Substantia nigra (tissue), 51 donors: ENCODE measurements at places on chromosomes 6 and 20.
A peak's percentile ranks its signal among the peaks of the same experiment; 100 is the strongest.

DNA sequence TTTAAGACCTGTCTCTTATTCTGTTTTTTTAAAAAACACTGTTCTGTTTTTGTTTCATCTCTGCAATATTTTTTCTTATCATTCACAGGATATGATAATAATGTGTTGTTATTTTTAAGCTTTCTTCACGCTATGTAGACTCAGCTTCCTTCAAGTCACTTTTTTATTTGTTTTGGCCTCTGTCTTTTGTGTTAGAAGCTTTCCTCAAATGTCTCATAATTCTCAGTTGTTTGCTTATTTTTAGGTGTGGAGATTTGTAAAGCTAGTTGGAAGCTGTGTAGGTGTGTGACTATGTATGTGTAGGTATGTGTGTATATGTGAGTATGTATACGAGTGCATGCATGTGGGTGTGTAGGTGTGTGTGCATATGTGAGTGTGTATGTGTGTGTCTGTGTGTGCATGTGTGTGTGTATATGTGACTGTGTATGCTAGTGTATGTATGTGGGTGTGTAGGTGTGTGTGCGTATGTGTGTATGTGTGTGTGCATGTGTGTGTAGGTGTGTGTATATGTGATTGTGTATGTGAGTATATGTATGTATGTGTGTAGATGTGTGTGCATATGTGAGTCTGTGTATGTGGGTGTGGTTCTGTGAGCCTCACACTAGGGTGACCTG is 16.3 kb upstream of the VEGFA start:
- no peak for DNase-seq

DNA sequence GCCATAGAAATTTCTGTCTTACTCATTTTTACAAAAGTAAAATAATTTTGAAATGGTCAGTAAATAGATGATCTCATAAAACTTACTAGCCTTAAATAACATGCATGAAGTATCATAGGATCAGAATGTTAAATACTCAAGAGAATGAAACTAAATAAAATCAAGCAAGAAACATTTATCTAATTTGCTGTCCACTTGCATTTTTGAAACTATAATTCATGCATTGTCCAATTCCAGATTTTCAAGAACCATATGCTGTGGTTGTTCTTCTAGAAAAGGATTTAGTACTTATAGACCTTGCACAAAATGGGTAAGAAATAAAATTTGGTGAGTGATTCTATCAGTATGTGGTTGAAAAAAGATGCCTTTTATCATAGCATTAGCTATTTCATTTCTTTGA is 107.0 kb downstream of the STXBP5 start:
- DNase-seq: no peak

DNA sequence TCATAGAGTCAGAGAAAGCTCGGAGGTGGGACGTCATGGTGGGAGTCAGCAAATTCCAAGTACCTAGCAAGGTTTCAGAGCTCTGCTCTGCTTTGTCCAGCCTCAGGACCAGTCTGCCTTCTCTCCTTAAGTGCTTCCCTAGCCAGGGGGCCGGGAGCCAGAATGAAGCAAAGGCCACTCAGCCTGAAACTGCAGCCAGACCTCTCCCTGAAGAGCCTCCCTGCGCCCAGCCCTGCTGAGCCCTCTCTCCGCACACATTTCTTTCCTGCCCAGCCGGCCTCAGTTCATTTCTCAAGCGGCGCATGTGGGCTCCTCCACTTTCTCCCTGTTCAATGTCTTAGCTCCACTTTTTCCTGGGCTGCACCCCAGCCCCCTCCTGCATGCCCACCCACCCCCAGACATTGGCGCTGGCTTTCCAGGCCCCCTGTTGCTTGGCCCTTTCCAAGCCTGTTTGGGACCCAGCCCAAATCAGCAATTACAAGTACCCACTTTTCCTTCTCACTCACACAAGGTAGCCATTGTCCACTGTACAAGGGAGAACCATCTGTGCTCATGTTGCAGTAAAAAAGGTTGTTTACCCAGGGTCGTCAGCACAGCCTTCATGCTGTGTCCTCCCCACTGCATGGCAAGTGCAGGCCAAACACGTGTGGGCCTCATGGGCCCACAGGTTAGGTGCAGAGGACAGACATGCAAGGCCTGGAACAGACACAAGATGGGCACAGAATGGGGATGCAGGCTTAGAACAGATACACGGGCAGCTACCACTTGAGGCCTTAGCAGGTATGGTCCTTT is 147.1 kb downstream of the MRPL14 start:
- no peak for DNase-seq

DNA sequence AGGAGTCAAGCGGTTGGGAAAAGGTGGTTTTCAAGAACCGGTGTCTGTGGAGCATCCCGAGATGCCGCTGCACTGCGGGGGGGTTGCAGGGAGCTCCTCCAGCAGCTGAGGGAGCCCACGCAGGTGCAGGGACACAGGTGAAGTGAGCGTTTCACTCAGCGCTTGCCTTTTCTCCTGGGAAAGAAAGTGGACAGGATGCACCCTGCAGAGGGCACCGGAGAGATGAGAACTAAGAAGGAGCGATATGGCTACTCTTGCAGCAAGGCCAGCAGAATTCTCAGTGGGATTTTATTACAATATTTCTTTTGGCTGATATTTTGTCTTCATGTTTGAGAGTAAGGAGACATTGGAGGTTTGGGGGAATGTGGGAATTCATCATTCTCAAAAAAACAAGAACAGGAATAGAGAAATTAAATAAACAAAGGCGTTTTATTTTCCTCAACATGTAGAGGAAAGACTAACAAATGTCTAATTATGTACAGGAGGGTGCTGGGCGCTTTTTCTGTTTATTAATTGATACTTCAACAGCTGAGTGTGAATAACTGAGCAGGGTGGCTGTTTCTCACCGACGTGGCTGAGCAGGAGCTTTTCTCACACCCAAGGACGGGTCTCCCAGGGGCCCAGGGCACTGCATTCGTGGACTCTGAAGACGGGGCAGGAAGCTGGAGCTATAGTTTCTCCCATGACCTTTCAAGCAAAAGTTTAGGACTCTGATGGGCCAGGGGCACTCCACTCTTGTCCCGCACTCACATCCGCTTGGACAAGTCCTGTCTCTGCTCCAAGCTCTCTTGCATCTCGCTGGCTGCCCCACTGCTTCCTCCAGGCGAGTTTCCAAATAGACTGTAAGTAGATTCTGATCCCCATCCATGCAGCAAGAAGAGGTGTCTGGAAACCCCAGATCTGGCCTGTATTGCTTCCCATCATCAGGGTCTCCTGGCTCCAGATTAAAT is 176.1 kb downstream of the SMOC2 start:
- DNase-seq: no peak

DNA sequence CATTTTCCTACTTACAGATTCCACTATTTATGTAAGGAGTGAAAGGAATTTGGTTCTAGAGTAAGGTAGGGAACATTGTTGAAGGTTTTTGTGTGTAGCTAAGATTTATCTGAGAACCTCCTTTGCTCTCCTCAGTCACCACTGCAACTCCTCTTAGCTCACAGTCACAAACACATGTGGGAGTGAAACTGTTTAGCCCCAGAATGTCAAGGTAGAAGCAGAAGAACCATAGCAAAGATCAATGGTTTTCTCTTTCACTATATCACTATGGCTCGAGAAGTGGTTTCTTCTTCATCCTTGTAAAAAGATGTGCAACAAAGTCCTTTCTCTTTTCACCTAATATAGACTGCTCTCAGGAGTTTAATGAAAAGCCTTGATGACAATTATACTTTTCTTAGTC is 6.5 kb upstream of the DEFB112 start:
- no peak for DNase-seq

GRCh38 chr6:132978685-132979084 is 164.3 kb downstream of the RPS12 start:
- DNase-seq: no peak

GRCh38 chr6:137637121-137637520 is 142.9 kb upstream of the OLIG3 start:
- DNase-seq: no peak

DNA sequence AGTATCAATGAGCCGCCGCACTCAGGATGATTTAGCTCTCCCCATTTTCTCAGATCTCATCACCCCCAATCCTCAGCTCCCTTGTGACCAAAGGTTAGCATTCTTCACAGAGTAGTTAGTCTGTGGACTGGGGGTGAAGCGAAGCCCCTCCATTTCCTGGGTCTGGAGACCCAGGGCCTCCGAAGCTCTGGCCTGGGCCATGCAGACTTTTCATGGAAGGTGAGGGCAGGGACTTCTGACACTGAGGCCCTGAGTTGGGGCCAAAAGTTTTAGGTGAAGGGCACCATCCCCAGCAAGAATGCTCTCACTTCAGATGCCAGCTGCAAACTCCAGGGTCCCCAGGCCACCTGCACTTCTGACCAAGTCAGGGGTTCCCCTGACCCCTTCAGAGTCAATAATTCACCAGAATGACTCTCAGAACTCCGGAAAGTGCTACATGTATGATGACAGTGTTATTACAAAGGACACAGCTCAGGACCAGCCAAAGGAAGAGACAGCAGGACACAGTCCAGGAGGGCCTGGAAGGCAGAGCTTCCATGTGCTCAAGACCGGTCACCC is 65.7 kb upstream of the DUSP22 start:
- DNase-seq: no peak

GRCh38 chr20:63562461-63563224 is 8.7 kb downstream of the FNDC11 start:
- no peak for DNase-seq

GRCh38 chr6:37011656-37012378 is 6.4 kb downstream of the FGD2 start:
- no peak for DNase-seq

DNA sequence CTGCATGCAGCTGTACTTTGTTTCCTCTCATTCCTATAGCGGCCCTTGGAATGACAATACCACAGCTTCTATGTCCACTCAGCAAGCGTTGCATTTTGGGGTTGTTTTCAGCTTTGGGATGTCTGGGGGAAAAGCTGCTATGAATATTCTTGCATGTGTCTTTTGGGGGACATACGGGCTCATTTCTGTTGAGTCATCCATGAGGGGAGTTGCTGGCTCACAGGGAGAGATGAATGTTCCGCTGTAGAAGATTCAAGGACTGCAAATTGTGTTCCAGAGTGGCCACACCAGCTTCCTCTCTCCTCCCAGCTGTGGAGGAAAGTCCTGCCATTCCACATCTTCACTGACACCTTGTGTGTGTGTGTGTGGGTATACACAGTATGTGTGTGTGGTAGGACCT is 43.3 kb downstream of the TGM2 start:
- DNase-seq: no peak

GRCh38 chr6:131262060-131262459 is 126.8 kb downstream of the AKAP7 start:
- DNase-seq: no peak

DNA sequence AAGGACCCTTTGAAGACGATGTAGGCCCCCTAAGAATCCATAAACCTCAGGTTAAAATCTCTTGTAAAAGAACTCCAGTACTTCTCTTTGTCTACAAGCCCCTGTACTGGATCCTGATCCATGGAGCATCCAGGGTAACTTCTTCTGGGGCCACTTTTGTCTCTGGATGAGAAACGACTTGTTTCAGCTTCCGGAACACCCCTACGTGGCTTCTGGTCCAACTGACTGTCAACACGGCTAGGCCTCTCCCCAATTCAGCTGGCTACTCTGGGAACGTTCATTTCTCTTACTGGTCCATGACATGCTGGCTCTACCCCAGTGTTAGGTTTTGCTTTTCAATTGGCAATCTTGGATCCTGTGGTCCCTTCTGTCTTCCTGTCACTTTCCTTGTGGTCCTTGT is 198.0 kb downstream of the BACH2 start:
- DNase-seq: no peak

DNA sequence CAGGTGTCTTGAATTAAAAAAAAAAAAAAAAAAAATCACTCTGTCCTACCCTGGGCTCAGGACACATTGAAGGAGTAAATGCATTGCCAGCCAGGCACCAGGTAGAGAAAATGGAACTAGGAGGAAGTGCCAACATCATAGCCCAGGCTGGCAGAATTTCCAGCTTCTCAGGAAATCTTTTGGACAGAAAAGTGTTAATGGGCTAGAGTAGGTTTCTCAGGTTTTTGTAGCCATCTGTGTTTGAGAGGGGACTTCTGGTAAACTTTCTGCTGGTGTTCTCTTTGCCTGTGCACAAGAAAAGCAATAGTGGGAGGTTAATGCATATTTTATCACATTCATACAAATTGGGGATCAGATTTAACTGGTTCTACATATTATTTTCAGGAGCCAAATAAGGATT is 678.3 kb upstream of the NRSN1 start:
- no peak for DNase-seq

- DNase-seq: no peak
Measured at GRCh38 chr6:85744433-85744970, 101.8 kb upstream of the SYNCRIP start.

DNA sequence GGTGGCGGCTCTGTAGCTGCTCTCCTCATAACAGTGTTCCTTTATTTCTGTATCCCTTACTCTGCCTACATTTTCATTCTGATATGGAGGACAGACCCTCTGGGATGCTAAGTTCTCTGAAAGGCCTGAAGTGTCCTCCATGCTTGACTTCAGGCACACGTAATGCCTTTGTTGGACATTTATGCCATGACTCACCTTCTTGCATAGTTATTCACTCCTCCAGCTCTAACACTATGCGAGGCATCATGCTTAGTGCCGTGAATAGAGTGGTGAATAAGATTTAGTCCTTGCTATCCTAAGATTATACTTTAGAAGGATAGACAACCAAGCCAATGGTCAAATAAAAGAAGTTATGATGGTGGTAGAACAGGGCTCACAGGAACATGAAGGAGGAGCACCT is 760.9 kb upstream of the FLRT3 start:
- DNase-seq: no peak

DNA sequence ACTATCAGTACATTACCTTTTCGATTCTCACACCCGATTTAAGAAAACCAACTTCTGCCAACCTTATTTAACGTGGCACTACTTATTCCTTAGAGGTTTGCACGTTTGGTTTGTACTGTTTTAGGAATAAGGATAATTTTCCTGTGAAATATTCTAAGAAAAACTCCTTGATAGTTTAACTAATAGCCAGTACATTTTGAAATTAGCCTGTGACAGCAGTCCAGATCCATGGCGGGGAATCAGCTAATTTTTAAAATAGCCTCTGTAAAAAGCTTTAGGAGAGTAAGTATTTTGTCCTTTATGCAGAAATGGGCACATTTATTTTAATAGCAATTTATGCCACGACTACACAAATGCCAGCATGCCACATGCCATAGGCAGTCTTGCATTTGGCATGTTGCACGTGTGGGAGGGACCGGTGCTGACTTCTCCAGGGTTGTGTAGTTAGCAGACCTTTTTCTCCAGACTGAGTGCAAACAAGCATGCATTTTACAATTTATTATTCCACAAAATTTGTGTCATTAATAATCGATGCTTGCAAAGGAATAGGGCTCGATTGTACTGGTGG is 6.2 kb downstream of the FOXC1 start:
- DNase-seq: no peak

- peak; percentile 17 for DNase-seq
Measured at GRCh38 chr6:149864578-149865535, 698 bp upstream of the LRP11 start.

- DNase-seq: no peak
Measured at GRCh38 chr6:161232010-161232409, 41.9 kb downstream of the AGPAT4 start.

- DNase-seq: no peak
Measured at GRCh38 chr20:48197066-48197465, 411.8 kb upstream of the SULF2 start.
